PC-3 (cell line): ENCODE measurements at places on chromosomes 3 and 15. TPM values are rescaled to one million over a fixed set of nuclear protein-coding genes. Genes with fewer than 3 reads are reported as not detected.

GRCh38 chr3:141708367-141708766 lies 29.7 kb upstream of the RNF7 start:
- no peak for DNase-seq
- H3K4me3 ChIP-seq, result no peak overlapping the region
- H3K27ac ChIP-seq, result no peak overlapping the region
- H3K4me1 ChIP-seq, result peaks cover 11% of the 10 kb centered on the region

DNA sequence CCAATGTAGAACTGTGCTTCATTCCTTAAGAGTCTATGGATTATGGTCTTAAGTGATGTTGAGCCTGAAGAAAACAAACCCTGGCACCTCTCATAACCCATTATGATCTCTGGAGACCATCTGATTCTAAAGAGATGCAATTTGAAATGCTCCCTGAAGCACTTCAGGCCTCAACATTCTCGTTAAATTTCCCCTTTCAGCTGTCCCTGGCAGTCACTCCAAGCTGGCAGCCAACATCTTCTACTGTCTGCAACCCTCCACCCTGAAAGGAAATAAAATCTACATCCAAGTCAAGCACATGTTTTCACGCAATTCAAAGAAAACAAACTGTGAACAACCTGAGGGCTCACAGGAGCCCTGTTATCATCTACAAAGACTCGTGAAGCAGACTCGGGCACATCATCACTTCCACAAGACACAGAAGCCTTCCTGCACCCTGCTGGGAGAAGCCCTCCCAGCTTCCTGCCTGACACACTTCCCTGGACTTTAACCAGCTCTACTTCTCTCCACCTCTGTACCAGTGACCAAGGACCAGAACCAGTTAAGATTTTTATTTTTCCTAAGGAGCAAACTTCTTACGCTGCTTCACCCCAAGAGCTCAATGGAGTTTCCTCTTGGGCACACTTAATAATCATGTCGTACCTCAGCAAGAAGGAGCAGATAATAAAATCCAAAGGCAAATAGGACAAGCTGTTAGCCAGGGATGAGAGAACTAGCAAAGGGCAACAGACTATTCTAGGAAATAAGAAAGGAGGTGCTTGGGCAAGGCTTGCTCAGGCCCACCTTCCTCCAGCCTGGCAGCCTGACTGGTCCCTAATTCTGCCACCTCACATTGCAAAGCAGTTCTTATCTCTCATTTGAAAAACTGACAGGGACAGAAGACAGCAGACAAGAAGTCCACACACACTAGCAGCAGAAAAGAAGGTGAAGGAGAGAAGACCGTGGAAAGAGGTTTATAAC lies 67.1 kb downstream of the MAGI1 start:
- H3K4me1 ChIP-seq, result no peaks in the 10 kb centered on the region
- H3K27ac ChIP-seq, result no peak overlapping the region
- H3K27me3 ChIP-seq, result no peaks in the 10 kb centered on the region

DNA sequence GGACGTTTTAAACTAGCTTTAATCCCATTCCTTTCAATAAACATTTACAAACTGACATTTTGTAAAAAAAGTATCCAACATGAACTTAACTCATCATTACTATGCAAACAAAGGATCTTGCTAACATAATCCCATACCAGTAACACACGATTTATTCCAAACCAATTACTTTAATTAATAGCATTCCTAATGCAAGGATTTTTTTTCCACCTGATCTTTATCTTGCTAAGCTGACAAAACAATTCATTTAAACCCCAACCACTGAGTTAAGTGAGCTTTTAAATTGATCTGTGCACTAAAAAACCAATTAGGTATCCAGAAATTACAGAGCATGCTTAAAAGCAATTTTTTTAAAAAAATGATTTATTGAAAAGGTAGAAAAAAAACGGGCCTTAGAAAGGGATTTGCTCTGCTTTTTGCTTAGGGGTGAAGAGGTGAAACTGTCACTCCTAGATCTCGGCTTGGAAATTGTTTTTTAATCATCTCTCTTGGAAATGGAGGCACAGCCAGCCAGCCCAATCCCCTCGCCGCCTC lies 1.2 kb downstream of the SH3BP5 start:
- no peaks in the 10 kb centered on the region for H3K36me3 ChIP-seq
- peaks cover 44% of the 10 kb centered on the region for H3K4me1 ChIP-seq
- DNase-seq, result no peak
- no peaks in the 10 kb centered on the region for H3K27me3 ChIP-seq
- H3K4me3 ChIP-seq, result peak overlapping the region; percentile 99
- no peak overlapping the region for H3K27ac ChIP-seq

DNA sequence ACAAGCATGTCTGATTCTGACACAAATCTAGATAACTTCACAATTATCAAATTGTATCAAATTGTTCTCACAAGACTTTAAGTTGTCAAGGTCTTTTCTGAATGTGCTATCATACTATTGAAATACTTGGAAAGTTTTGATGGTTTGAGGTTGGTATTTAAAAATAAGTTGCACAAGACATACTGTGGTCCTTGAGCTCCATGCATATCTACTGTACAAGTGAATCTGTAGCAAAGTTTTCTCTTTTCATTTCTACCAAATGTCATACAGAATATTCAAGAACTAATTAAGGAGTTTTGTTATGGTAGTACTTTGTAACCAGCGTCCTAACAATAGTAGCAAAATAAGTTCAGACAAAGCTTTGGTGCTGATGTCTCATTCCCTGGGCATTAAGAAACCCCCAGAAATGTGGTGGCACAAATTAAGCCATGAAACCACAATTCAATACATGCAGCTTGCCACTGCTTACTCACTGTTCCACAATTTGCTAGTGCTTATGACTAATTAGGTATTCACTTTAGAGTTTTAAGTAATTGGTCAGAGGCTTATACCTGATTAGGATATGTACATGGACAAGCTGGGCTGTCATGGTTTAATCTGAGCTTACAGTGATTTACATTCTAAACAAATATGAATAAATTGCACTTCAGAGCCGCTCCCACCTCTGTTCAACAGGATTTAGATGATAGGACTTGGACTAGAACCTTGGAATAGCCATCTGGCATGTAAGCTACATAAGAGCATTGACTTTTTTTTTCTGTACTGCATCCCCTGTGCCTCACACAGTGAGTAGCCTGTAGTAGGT lies 8.8 kb downstream of the TBC1D23 start:
- DNase-seq, result peak; percentile 94
- peak overlapping the region; percentile 45 for H3K4me3 ChIP-seq
- H3K27ac ChIP-seq, result peak overlapping the region; percentile 69
- H3K4me1 ChIP-seq, result peaks cover 42% of the 10 kb centered on the region
- no peaks in the 10 kb centered on the region for H3K27me3 ChIP-seq
- no peaks in the 10 kb centered on the region for H3K36me3 ChIP-seq

CNTN3 gene
- not detected in 2 replicates for total RNA-seq

GRCh38 chr3:116873142-116873541 lies 163.6 kb downstream of the TUSC7 start:
- H3K27me3 ChIP-seq, result no peaks in the 10 kb centered on the region
- DNase-seq, result no peak
- no peaks in the 10 kb centered on the region for H3K4me1 ChIP-seq

GRCh38 chr15:91954292-91954691 lies 100.8 kb downstream of the SLCO3A1 start:
- DNase-seq, result peak; percentile 18
- no peaks in the 10 kb centered on the region for H3K36me3 ChIP-seq
- H3K4me3 ChIP-seq, result no peak overlapping the region
- no peak overlapping the region for H3K27ac ChIP-seq
- no peaks in the 10 kb centered on the region for H3K4me1 ChIP-seq

- H3K4me1 ChIP-seq, result no peaks in the 10 kb centered on the region
- no peaks in the 10 kb centered on the region for H3K36me3 ChIP-seq
- H3K27me3 ChIP-seq, result no peaks in the 10 kb centered on the region
- no peak overlapping the region for H3K27ac ChIP-seq
Measured at GRCh38 chr3:110618512-110619226, 452.9 kb upstream of the NECTIN3 start.

- DNase-seq, result no peak
- no peaks in the 10 kb centered on the region for H3K36me3 ChIP-seq
- H3K27me3 ChIP-seq, result no peaks in the 10 kb centered on the region
- no peak overlapping the region for H3K27ac ChIP-seq
Measured at GRCh38 chr3:146247911-146248310, 3.0 kb downstream of the PLSCR4 start.

ZBBX gene
- total RNA-seq, result 1.0 TPM in 1 of 2 replicates, not detected in the other

MKRN3 gene
- total RNA-seq, result 0.18 and 1.8 TPM in 2 replicates

- H3K36me3 ChIP-seq, result no peaks in the 10 kb centered on the region
- 0 out of 2 replicates have a peak, but pooled peaks cover 9% of the 10 kb centered on the region for H3K27me3 ChIP-seq
- H3K4me1 ChIP-seq, result no peaks in the 10 kb centered on the region
- H3K27ac ChIP-seq, result no peak overlapping the region
- no peak for DNase-seq
Measured at GRCh38 chr3:127365163-127365798, 77.4 kb upstream of the PRR20G start.

DNA sequence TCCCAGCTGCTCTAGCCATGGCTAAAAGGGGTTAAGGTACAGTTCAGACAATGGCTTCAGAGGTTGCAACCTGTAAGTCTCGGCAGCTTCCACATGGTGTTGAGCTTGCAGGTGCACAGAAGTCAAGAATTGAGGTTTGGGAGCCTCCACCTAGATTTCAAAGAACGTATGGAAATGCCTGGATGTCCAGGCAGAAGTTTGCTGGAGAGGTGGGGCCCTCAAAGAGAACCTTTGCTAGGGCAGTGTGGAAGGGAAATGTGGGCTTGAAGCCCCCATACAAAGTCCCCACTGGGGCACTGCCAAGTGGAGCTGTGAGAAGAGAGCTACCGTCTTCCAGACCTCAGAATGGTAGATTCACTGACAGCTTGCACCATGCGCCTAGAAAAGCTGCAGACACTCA lies 73.7 kb downstream of the STT3B start:
- no peaks in the 10 kb centered on the region for H3K4me1 ChIP-seq
- no peak for DNase-seq
- no peak overlapping the region for H3K4me3 ChIP-seq

- H3K27ac ChIP-seq, result no peak overlapping the region
- H3K36me3 ChIP-seq, result no peaks in the 10 kb centered on the region
- no peak overlapping the region for H3K4me3 ChIP-seq
- H3K27me3 ChIP-seq, result no peaks in the 10 kb centered on the region
- peak; percentile 77 for DNase-seq
Measured at GRCh38 chr3:24680214-24680967, 185.7 kb upstream of the THRB start.

DNA sequence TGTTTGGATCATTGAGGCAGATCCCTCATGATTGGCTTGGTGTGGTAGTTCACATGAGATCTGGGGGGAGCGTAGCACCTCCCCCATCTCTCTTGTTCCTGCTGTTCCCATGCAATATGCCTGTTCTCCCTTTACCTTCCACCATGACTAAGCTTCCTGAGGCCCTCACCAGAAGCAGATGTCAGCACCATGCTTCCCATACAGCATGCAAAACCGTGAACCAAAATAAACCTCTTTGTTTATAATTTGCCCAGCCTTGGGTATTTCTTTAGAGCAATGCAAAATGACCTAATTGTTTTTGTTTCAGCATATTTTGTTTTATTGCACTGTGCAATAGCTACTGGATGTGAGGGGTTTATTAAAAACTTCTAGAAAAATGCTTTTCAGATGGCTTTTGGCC lies 56.6 kb upstream of the CHST2 start:
- peaks cover 10% of the 10 kb centered on the region for H3K36me3 ChIP-seq
- H3K27me3 ChIP-seq, result no peaks in the 10 kb centered on the region
- H3K27ac ChIP-seq, result no peak overlapping the region
- no peaks in the 10 kb centered on the region for H3K4me1 ChIP-seq
- H3K4me3 ChIP-seq, result no peak overlapping the region

KIF15 gene
- 19.1 and 31.8 TPM in 2 replicates for total RNA-seq

DNA sequence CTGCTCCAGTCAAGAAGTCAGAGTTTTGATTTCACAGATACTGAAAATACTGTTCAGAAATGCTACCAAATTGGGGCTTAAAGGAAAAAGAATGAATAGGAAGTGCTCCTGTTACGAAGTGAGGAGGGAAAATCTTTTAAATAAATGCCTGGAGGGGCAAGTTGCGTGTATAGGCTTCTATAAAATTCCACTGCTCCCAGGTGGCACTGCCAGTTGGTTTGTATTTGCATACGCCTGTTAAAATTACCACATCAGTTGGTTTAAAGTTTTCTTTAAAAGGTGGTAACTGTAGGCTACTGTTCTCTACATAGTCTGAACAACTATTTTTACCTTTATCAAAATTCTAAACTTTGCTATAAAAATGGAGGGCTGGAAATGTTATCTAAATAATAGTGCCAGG lies 123.5 kb downstream of the DLG1 start:
- no peak overlapping the region for H3K27ac ChIP-seq
- H3K4me1 ChIP-seq, result peaks cover 4% of the 10 kb centered on the region; the same call in 1 of the 2 replicates
- H3K4me3 ChIP-seq, result no peak overlapping the region

NMB gene
- 20.4 and 25.9 TPM in 2 replicates for total RNA-seq

NR2E3 gene
- total RNA-seq, result 0.35 and 0.77 TPM in 2 replicates

OR5K2 gene
- total RNA-seq, result not detected in 2 replicates

DNA sequence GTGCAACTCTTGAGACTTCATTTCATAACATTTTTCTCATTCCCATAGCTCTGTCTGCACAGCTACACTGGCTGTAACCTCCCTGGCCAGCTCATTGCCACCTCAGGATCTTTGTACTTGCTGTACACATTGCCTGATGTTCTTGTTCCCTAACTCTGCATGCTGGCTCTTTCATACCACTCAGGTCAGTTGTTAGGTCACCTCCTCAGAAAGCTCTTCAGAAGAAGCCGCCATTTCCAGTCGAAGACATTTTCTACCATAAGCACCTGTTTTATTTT lies 176.2 kb downstream of the AKAP13 start:
- no peak for DNase-seq
- H3K27me3 ChIP-seq, result no peaks in the 10 kb centered on the region
- no peaks in the 10 kb centered on the region for H3K36me3 ChIP-seq
- H3K4me3 ChIP-seq, result no peak overlapping the region

- H3K27me3 ChIP-seq, result no peaks in the 10 kb centered on the region
- no peaks in the 10 kb centered on the region for H3K4me1 ChIP-seq
- H3K4me3 ChIP-seq, result no peak overlapping the region
- H3K27ac ChIP-seq, result no peak overlapping the region
- peak; percentile 7 for DNase-seq
Measured at GRCh38 chr3:176041812-176042211, 1155.5 kb downstream of the TBL1XR1 start.

- peaks cover 9% of the 10 kb centered on the region for H3K4me1 ChIP-seq
- no peak overlapping the region for H3K27ac ChIP-seq
- DNase-seq, result no peak
Measured at GRCh38 chr3:177553579-177553978, 356.3 kb upstream of the TBL1XR1 start.

- no peak overlapping the region for H3K27ac ChIP-seq
- peak; percentile 38 for DNase-seq
- no peaks in the 10 kb centered on the region for H3K36me3 ChIP-seq
Measured at GRCh38 chr15:87672309-87673288, 583.9 kb downstream of the NTRK3 start.

GRCh38 chr3:50503504-50504342 lies at the start of gene CACNA2D2:
Gene CACNA2D2, minus strand, starts transcription at chr3:50503634. Its CDS starts 211 bp downstream, at chr3:50503423.
- H3K36me3 ChIP-seq, result no peaks in the 10 kb centered on the region
- H3K4me1 ChIP-seq, result 0 out of 2 replicates have a peak, but pooled peaks cover 5% of the 10 kb centered on the region
- peak within 1 kb of the TSS; percentile 68 for H3K4me3 ChIP-seq
- DNase-seq, result peak; percentile 54
